Activated CD4-positive, alpha-beta T cell treated with anti-CD3 and anti-CD28 coated beads, Interleukin-10, Interleukin-2, amounts not matched to agents 100 ng/mL and 50 ng/mL, durations not matched to agents 16 hours and 8 hours (primary cell): ENCODE measurements at places on chromosomes 11 and 22.

DNA sequence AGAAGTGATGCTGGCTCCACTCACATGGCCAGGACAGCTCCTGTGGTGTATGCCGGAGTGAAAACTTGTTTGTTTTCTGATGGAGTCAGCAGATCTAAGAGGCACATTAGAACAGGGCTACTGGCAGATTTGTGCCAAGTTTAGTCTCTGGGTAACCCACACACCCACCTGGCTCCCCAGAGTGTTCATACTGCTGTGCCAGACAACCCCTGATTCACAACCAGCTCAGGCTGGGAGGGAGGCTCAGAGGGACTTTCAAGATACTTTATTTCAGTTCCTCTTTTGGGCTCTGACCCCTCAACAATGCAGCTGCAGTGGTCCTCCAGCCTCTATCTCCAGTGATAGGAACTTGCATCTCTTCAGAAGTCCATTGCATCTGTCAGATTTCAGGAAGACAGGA lies 8.5 kb downstream of the NTM start:
- no peak for DNase-seq

- DNase-seq, result no peak
Observed at GRCh38 chr22:19105456-19105855, 16.8 kb downstream of the DGCR2 start.

GRCh38 chr11:104033134-104033533 lies 3.3 kb upstream of the DDI1 start:
- no peak for DNase-seq

DNA sequence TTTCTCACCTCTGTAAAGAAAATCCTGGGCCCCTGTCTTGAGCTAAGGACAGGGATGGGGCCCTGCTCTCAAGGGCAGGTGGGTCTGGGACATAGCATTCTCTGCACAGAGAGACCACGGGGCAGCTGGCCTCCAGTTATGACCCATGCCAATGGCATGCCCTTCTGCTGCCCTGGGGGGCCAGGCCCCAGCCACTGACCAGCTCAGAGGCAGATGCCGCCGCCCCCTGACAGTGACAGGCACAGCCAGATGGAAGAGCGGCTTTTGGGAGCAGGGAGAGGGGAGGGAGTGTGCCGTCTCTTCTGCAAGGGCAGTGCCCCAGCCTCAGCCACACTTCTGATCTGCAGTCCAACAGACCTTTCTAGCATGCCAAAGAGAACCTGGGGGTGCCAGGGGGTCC lies 114.8 kb upstream of the NAV2 start:
- no peak for DNase-seq

DNA sequence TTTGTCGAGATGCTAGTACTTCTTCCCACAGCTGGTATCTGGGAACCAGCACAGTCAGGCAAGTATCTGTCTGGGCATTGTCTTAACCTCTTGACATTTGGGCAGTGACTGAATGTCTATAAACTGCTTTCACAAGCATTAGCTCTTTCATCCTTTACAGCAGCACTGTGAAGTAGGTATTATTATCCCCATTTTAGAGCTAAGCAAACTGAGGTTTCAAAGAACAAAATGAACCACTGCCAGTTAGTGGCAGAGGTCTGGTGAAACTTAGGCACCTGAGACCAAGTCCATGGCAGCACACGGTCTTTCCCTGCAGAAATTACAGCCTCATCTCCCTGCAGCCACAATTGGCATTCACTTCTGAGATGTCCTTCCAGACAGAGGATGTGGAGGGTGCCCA lies 111.0 kb upstream of the TBCEL start:
- no peak for DNase-seq

DNA sequence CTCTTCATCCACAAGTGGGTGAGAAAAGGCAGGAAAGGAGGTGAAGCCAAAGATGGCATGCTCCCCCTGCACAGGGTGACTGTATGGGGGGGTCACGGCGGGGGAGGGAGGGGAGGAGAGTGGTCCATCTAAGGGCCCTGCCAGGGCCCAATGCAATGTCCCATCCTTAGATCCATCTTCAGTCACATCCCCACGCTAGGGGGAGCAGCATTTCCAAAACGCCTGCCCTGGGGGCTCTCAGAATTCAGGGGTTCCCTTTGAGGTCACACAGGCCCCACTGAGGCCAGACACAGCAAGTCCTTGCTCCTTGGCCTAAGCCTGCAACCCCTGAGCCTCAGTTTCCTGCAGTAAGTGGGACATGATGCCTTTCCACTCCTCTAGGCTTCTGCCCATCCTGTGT lies 52.4 kb downstream of the RTN4R start:
- DNase-seq, result no peak

DNA sequence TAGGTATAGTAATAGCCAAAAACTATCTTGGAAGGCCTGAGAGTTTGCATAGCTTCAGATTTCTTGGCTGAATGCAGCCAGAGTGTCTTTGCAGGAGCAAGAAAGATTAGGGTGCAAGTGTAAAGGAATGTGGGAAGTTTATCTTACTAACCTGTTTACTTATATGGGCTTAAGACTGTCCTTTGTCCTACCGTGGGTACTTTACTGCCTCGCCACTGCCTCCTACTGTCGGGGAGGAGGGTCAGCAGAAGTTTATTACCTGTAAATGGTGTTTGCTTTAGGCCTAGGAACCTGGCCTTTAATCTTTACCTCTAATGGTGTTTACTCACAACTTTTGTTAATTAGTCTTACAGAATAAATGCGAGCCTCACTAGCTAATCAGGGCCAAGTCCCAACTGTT lies 633.8 kb downstream of the DLG2 start:
- no peak for DNase-seq

DNA sequence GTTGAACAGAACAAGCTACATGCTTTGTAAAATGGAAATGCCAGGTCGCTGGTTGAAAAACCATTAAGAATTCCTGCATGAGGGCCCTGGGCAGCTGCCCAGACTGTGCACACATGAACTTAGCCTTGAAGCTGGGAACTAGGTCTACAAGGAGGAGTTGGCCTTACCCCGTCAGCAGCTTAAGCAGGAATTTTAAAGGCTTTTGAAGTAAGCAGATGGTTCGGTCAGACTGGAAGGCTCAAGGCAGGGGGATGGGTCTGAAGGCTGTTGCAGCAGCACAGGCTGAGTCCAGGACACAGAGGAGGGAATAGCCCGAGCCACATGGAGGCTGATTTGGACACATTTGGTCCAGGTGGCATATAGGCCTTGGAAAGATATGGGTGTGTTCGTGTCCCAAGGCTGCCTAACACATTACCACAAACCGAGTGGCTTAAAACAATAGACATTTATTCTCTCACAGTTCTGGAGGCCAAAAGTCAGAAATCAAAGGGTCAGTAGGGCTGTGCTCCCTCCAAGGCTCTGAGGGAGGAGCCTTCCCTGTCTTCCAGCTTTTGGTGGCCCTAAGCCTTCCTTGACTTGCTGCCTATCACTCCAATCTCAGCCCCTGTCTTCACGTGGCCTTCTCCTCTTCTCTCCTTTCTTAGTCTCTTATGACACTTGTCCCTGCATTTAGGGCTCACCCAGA lies 11.6 kb downstream of the LIF start:
- DNase-seq, result no peak

GRCh38 chr22:19843857-19844376 lies 10.8 kb downstream of the GNB1L start:
- DNase-seq, result no peak

DNA sequence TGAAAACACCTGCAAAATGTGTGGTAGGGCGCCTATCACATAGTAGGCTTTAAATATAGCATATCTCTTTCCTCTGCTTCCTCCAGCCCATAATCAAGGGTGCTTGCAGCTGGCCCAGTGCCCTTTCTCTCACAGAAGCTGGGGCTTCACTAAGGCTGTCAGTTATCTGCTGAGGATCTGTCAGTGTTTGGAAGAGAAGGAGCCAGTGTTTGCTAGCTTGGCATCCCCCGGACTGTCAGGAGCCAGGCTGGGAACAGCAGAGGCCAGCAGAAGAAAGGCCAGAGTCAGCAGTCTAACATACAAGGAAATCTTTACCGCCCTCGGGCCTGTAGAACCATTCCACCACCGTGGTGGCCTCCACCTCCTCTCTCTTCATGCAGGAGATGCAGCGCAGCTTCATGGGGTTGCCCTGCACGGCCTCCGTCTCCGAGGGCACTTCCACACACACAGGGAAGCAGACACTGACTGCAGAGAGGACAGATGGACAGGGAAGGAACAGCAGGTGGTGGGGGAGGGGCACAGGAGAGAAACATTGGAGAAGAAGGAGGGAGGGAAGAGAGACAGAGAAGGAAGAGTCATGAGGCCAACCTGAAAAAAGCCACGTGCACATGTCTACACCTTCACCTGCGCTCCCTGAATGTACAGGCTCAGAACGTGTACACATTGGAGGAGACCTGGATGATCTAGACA lies 9.0 kb downstream of the SCN3B start:
- no peak for DNase-seq

GRCh38 chr22:48676266-48677167 lies 1151.2 kb downstream of the BRD1 start:
- DNase-seq, result no peak

DNA sequence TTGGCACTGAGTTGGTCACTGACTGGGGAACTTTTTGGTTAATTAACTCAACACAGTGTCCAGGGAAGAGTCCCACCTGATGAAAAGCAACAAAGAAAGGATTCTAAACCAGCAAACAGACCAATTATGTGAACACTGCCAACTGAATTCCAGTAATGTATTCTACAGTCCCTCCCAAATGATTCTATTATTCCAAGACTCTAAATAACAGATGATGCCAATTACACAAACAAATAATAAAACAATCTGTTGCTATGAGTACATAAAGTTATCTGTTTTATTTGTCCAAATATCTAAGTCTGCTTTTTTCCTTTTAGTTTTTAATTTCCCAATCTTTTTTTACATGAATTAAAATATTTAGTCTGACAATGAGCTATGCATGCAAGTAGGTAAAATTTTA lies 98.3 kb upstream of the TP53AIP1 start:
- no peak for DNase-seq

GRCh38 chr11:19499999-19500398 lies 212.6 kb upstream of the NAV2 start:
- no peak for DNase-seq

DNA sequence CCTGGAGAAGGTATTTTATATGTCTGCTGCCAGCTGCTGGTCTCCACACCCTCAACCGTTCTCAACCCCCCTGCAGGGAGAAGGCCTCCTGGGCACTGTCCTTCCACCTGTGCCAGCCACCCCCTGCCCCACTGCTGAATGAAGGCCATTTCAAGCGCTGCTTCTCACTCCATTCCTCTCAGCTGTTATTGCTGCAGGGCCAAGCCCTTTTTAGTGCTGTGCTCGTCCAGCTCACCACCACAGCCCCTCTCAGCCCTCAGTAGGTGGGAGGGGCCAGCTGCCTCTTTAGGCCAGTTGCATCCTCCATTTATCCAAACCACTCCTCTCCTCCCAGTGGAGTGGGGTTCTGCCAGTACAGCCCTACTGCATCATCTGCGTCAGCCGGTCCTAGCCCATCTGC lies 1.8 kb upstream of the WBP2NL start:
- no peak for DNase-seq

DNA sequence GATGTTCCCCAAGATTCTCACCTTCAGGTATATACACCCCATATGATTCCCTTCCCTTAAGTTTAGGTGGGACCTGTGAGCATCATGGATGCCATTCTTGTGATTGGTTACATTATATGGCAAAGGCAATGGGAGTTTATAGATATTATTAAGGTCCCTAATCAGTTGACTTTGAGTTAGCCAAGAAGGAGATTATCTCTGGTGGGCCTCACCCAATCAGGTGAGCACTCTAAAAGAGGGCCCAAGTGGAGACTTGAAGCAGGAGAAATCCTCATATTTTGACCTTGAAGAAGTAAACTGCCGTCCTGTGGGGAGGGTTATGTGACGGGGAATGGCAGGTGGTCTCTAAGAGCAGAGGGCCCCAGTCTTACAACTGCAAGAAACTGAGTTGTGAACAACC lies 94.2 kb downstream of the HSD17B12 start:
- DNase-seq, result no peak

- no peak for DNase-seq
Observed at GRCh38 chr11:69648679-69649575, 8.0 kb downstream of the CCND1 start.

DNA sequence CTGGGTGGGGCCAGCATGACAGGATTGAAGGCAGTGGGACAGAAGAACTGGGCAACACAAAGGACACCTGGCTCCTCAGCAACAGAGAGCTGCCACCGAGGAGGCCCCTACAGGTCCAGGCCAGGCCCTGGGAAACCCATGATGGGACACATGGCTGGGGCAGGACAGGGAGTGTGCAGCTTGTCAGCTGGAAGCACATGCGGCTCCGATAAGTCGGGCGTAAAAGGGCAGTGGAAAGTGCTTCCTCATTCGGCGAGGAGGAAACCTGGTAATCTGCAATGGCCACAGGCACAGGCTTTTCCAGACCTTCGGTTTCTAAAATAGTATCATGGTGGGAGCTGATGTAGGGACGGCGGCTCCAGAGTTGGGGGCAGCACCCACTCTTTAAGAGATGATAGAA lies 16.5 kb downstream of the GNAZ start:
- no peak for DNase-seq

GRCh38 chr11:12315024-12315423 lies 62.3 kb upstream of the PARVA start:
- no peak for DNase-seq

DNA sequence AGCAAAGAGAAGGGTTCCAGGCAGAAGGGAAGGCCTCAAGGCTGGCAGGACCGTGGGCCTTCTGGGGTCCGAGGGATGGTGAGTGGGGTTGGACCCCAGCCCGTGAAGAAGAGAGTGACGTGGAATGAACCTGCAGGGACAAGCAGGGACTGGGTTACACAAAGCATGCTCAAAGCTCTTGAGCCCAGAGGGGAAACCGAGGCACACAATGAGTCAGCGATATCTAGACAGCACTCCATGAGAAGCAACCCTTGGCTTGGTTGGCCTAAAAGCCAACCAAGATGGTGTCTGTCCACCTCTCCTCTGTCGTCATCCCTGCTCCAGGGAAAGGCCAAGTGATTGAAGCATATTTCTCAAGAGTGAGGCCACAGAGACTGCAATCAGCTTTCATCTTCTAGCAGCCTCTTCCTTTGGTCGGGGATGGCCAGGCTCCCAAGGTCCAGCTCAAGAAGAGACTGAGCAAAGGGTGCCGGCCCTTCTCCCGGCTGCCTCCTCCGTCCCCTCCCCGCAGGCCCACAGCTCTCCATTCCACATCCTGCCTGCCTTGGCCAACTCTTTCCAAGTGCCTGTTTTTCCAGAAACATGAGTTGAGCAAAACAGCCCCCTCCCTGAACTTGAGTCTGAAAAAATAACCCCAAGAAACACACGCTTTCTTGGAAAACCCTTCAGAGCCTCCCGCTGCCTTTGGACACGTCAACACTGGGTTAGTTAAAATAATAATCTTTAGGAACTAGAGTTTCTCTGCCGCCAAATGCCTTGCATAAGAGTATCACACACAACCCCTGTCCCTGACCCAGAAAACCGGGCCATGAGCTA lies 556.6 kb downstream of the MIAT start:
- DNase-seq, result no peak

DNA sequence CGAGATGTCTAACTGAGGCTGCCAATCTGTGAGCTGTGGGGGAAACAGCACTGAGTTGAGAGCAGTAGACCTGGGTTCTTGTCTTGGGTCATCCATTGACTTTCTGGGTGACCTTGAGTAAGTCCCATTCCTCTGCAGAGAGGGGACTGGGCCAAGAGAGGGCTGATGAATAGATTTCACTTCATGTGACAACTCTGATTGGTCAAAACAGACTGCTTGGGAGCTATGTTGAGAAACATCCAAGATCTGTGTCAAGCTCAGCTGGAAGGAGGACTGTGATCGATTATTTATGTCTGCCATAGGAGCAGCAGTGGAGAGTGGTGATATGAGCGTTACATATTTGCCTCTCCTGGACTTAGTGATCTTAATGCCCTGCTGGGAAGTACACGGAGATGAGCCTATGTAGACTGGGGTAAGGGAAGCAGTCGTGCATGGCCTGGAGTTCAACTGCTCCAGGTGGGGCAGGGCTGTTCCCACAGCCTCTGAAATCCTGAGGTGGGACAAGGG lies 47.7 kb downstream of the OTOG start:
- no peak for DNase-seq

- no peak for DNase-seq
Observed at GRCh38 chr11:114088836-114089235, 29.3 kb downstream of the ZBTB16 start.
